Tongue (tissue), 3 donors: ENCODE measurements at places on chromosomes 7 and 10. TPM values are rescaled to one million over a fixed set of nuclear protein-coding genes. Genes with fewer than 3 reads are reported as not detected.
A peak's percentile ranks its signal among the peaks of the same experiment; 100 is the strongest.

DNA sequence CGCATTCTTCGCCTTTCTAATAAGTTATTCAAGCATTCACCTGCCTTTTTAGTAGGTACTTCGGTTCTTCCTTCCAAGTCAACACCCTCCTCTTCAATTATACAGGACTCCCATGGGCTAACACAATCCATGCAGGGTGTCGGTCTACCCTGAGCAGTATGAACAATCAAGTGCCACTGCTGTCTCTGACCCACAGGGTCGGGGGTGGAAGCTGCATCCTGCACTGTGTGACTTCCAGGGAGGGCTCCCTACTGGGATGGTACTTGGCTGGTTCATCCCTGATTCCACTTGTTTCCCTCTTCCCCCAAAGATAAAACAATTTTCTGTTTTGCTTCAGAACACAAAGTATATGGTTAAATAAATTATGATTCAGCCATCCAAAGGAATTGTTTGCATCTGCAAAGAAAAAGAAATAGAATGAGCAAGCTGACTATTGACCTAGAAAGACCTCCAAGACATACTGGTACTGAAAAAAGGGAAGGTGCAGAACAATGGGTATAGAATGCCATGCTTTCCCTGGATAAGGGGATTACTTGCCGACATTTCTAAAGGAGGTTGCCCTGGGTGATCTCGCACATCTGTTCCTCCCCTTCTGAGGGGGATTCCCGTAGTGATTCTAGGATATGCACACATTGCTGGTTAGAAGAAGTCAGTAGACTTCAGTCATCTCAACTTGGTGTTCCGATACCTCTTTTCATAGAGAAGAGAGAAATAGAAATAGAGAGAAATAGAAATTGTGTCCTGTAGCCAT lies 89.1 kb upstream of the AGR3 start:
- no peak for DNase-seq

DNA sequence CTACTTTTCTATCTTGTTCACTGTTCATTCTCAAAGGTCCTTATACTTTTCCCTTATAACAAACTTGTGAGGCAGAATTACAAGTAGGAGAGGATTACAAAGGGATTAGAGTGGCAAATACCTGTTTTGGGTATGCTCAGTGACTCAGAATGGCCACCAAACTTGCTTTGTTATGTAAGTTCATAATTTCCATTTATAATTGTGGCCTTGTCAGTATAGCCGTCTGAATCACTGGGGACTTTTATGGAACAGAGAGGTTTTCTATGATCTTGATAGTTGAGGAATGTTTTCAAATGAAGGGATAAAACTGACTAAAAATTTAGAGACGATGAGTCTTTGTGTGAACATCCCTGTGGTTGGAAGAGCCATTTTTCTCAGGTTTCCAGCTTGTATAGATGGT lies 116.2 kb downstream of the SND1 start:
- no peak for DNase-seq

GRCh38 chr10:2731940-2732339 lies 335.4 kb upstream of the PFKP start:
- DNase-seq: peak; percentile 5

GRCh38 chr7:2644562-2645273 lies 12.9 kb downstream of the TTYH3 start:
- DNase-seq: no peak

DNA sequence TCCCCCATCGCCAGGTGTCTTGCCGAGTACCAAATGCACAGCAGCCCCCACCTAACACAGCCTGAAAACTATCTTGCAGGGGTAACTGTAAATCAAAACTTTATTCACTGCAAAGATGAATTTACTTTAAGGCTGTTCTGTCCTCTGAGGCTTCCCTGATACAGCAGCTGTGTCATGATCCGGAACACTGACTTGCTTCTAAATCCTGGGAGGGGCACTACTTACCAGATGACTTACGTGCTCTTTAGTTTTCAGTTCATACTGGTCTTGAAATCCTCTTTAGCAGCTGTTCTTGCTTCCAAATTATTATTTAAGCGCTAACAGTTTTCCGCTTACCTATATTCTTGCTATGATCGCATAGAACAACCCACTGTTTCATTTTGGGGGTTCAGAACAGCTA lies 4.9 kb downstream of the DYNC1I1 start:
- DNase-seq: peak; percentile 81

DNA sequence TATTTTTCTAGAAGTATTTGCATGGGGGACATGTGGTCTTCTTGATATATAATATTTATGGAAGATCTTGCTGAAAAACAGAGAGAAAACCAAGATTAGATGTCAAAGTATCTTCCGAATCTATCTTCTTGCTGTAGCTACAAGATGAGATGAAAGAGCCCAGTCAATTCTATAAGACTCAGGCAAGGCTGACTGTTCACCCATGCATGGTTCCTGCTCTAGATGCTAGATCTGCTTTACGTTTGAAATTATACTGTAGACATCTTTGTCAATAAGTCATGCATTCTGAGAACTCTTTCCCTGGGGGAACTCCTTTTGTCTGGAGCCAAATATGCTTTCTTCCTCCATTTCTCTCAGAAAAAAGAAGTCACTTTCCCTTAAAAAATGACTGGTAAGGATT lies 1292.0 kb downstream of the XPNPEP1 start:
- DNase-seq: no peak

GRCh38 chr10:50593523-50594376 lies 30.0 kb downstream of the SGMS1 start:
- peak; percentile 37 for DNase-seq

GRCh38 chr10:89975771-89976170 lies 274.4 kb downstream of the KIF20B start:
- DNase-seq: no peak

- peak; percentile 18 for DNase-seq
Observed at GRCh38 chr7:99369767-99370391, 4.7 kb upstream of the ARPC1B start.

- no peak for DNase-seq
Observed at GRCh38 chr7:1975581-1975980, 257.2 kb downstream of the MAD1L1 start.

DNA sequence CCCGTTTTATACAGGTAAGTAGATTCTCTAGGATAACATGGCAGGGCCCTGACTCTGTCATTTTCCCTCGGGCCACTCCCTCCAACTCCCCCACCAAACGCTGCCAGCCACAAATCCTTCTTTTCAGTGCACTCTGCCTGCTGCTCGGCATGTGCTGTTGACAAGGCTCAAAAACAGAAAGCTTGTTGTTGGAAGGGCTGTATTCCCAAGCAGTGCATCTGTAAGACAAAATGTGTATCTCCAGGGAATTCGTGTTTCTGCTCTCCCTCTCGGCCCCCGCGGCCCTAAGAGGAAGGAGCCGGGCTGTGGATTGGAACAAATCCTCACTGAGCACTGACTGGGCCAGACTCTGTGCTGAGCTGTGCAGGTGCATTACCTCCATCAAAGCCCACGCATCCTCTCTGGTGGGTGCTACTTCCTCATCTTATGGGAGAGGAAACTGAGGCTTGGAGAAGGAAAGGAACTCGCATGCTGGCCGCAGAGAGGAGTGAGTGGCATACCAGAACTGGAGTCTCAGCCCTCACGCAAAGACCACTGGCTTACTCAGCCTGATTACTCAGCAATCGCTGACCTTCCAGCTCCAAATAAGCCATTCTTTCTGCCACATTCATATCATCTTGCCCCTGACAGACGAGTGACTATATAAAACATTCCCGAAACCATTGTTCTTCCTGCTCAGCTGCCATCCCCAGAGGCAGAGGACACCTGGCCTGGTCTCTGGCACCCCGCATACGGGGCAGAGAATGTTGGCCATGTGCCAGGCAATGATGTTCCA lies 33.5 kb upstream of the ENO4 start:
- DNase-seq: no peak

- DNase-seq: no peak
Observed at GRCh38 chr7:84912018-84912417, 274.8 kb downstream of the SEMA3D start.

CRPPA gene
- 6.9 TPM for total RNA-seq

HNRNPF gene
- total RNA-seq: 141 TPM

GJC3 gene
- total RNA-seq: not detected

ALOX5 gene
- 12.4 TPM for total RNA-seq

GIMAP7 gene
- total RNA-seq: 8.2 TPM

CUZD1 gene
- total RNA-seq: 0.31 TPM

CUBN gene
- 3.5 TPM for total RNA-seq

C7orf57 gene
- total RNA-seq: not detected
